HFFc6 (cell line): ENCODE measurements at places on chromosomes 7 and 10.

- DNase-seq = peak; percentile 61
These were observed 47.3 kb downstream of the MYPN start for GRCh38 chr10:68156373-68157185.

GRCh38 chr10:26725837-26726727 lies 28.6 kb downstream of the PDSS1 start:
- DNase-seq = peak; percentile 49

- no peak for DNase-seq
These were observed 11.3 kb downstream of the JAKMIP3 start for GRCh38 chr10:132077091-132077490.

DNA sequence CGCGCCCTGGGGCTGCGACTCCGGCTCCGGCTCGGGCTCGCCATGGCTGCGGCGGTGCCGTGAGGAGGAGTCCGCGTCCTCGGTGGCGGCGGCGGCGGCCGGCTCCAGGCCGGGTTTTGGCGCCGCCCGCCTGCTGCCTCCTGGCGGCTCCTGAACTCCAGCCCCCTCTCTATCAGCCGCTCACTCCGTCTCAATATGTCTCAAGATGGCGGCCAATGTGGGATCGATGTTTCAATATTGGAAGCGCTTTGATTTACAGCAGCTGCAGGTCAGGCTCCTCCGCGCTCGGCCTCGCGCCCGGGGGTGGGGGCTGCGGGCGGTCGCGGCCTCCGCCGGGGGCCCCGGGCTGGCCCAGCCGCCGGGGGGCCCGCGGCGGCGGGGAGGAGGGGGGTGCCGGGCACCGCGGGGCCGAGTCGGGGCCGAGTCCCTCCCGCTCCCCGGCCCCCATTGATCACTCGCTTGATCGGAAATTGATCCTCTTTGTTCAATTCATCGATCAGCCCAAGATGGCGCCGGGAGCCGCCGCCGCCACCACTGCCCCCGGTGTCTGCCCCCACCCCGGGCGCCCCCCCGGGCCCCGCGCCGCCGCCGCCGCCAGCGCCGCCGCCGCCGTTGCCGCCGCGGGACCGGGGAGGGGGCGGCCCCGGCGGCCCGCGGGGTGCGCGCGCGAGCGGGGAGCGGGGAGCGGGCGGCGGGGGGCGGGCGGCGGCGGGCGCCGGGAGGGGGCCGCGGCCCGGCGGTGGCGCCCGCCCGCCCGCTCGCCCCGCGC lies 1.4 kb upstream of the CUX1 start:
- DNase-seq = peak; percentile 64

GRCh38 chr10:85900487-85900886 lies 466.1 kb downstream of the GRID1 start:
- DNase-seq = no peak

GRCh38 chr10:76398043-76398710 lies 966.8 kb downstream of the LRMDA start:
- no peak for DNase-seq

- DNase-seq = no peak
These were observed 108.1 kb downstream of the ADAM22 start for GRCh38 chr7:88042157-88042556.

- no peak for DNase-seq
These were observed 273.1 kb downstream of the PHTF2 start for GRCh38 chr7:78071491-78072200.

- no peak for DNase-seq
These were observed 32.8 kb downstream of the CCNY start for GRCh38 chr10:35369049-35369611.

GRCh38 chr10:12634621-12634931 lies 285.2 kb downstream of the CAMK1D start:
- DNase-seq = no peak
